ENCODE measurements at places on chromosomes 4 and X.

DNA sequence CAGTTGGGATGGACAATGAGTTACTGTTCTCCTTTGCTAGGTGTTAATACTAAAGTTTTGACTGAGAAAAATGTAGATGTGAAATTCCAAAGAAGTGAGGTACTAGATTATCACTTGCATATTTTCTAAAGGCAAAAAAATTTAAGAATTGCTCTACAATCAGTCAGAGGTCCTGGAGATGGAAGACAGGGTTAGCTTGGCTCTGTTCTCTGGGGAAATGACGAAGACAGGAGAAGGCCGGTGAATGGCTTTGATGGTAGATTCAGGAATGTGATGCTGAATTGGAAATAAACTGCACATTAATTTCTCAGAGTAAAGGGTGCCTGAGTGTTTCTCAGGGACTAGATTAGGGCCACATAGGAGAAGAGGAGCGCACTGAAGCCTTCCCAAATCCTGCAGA is 214.0 kb upstream of the LEF1 start:
- no peak for DNase-seq
- no peaks in the 10 kb centered on the region for H3K36me3 ChIP-seq
- no peak overlapping the region for H3K4me3 ChIP-seq
- no peaks in the 10 kb centered on the region for H3K27me3 ChIP-seq
- H3K27ac ChIP-seq = no peak overlapping the region

DNA sequence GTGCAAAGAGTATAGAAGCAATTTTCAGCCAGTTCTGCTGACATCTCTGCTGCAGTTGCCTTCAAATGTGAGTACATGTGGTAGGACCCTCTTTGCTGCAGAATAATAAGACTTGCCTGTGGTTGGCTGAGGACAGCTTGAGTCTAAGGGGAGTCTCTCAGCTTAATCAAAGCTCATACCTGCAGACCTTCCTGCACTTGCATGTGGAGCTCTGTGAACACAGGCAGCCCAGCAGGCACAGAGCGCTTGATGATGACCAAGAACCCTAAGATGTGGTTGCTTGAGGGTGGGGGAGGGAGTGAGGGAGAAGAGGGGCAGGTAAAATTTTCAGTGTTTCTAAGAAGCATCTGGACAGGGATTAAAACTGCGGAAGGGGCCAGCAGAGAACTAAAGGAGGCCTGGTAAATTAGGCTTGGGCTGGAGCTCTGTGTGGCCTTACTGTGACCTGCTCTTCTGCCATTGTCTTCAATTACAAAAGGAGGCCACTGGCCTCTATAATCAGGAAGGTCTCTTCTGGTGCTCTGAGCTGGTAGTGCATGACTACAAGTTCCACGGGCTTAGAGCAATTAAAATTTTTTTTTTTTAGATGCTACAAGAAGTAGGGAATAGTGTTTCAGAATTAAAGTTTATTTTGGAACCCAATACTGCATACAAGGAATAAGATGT is 59.9 kb upstream of the CHRNA9 start:
- H3K27ac ChIP-seq = no peak overlapping the region
- H3K4me1 ChIP-seq = peaks cover 20% of the 10 kb centered on the region
- no peaks in the 10 kb centered on the region for H3K27me3 ChIP-seq
- no peak for DNase-seq
- H3K36me3 ChIP-seq = no peaks in the 10 kb centered on the region

- H3K36me3 ChIP-seq = no peaks in the 10 kb centered on the region
- DNase-seq = no peak
- H3K4me3 ChIP-seq = no peak overlapping the region
- no peaks in the 10 kb centered on the region for H3K4me1 ChIP-seq
Observed at GRCh38 chr4:54498661-54499111, 159.1 kb upstream of the KIT start.

- no peaks in the 10 kb centered on the region for H3K4me1 ChIP-seq
- DNase-seq = peak; percentile 61
- peaks cover 11% of the 10 kb centered on the region for H3K36me3 ChIP-seq
Observed at GRCh38 chr4:1809754-1810502, 16.8 kb downstream of the FGFR3 start.

GRCh38 chr4:15688051-15688450 is 6.4 kb downstream of the FAM200B start:
- H3K27ac ChIP-seq = no peak overlapping the region
- peaks cover 31% of the 10 kb centered on the region for H3K36me3 ChIP-seq
- no peaks in the 10 kb centered on the region for H3K27me3 ChIP-seq
- H3K4me3 ChIP-seq = no peak overlapping the region

GRCh38 chr4:10608501-10609219 is 75.9 kb downstream of the CLNK start:
- no peak for DNase-seq
- H3K36me3 ChIP-seq = no peaks in the 10 kb centered on the region
- H3K27me3 ChIP-seq = no peaks in the 10 kb centered on the region
- no peaks in the 10 kb centered on the region for H3K4me1 ChIP-seq
- H3K27ac ChIP-seq = no peak overlapping the region

GRCh38 chrX:38986586-38986985 is 185.3 kb downstream of the MID1IP1 start:
- no peak overlapping the region for H3K27ac ChIP-seq
- H3K27me3 ChIP-seq = no peaks in the 10 kb centered on the region
- H3K4me3 ChIP-seq = no peak overlapping the region
- H3K36me3 ChIP-seq = no peaks in the 10 kb centered on the region

- H3K36me3 ChIP-seq = no peaks in the 10 kb centered on the region
- no peak for DNase-seq
- no peaks in the 10 kb centered on the region for H3K4me1 ChIP-seq
- no peak overlapping the region for H3K4me3 ChIP-seq
- H3K27me3 ChIP-seq = no peaks in the 10 kb centered on the region
- no peak overlapping the region for H3K27ac ChIP-seq
Observed at GRCh38 chr4:156191044-156191781, 237.5 kb upstream of the CTSO start.

GRCh38 chr4:5930876-5931275 is 38.0 kb upstream of the CRMP1 start:
- no peak for DNase-seq
- no peaks in the 10 kb centered on the region for H3K4me1 ChIP-seq
- no peak overlapping the region for H3K4me3 ChIP-seq
- no peak overlapping the region for H3K27ac ChIP-seq
- no peaks in the 10 kb centered on the region for H3K27me3 ChIP-seq

- DNase-seq = no peak
- no peaks in the 10 kb centered on the region for H3K4me1 ChIP-seq
- H3K36me3 ChIP-seq = no peaks in the 10 kb centered on the region
- no peaks in the 10 kb centered on the region for H3K27me3 ChIP-seq
Observed at GRCh38 chr4:76326515-76326914, 20.0 kb downstream of the STBD1 start.

DNA sequence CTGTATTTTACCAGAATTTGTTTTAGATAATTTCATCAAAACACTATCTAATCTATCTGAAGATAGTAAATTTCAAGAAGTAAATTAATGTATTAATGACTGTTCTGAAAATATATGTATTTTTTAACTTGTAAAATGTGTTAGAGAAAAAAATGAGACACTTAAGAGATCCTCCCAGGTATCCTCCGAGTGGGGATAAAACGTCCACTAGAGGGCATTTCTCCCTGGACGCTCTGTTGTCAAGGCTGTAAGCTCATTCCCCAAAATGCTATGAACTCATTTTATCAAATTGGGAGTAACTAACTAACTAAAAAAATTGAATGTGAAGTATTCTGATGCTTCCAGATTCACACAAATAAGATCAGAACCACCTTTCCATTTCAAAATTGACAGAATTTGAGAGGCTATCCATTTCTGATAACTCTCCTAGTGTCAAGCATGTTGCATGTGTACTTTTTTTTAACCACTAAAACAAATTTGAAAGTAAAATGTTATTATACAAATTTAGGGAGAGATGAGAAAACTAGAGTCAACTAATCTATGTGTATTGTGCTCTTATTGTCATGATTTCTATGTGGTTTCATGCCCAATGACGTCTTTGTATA is 337.3 kb upstream of the HS3ST1 start:
- no peak overlapping the region for H3K27ac ChIP-seq
- H3K4me1 ChIP-seq = no peaks in the 10 kb centered on the region
- no peaks in the 10 kb centered on the region for H3K27me3 ChIP-seq
- DNase-seq = no peak
- H3K36me3 ChIP-seq = no peaks in the 10 kb centered on the region

DNA sequence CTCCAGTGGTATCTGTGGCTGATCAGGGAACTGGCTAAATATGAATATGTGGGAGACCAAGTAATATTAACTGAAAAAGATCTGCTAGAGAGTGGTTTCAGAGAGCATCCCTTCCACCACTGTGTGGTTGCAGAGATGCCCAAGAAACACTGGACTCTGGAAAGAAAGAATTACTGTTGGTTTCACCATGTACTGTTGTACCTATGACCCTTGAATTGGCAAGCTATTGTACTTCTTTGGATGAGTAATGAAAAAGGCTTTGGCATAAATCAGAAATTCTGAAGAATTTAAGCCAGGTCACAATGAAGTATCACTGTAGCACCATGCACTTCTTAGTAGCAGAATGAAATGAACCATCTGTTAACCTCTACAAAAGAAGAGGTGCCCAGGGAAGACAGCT is 134.4 kb upstream of the INTU start:
- H3K4me1 ChIP-seq = no peaks in the 10 kb centered on the region
- H3K27me3 ChIP-seq = no peaks in the 10 kb centered on the region
- DNase-seq = no peak

DNA sequence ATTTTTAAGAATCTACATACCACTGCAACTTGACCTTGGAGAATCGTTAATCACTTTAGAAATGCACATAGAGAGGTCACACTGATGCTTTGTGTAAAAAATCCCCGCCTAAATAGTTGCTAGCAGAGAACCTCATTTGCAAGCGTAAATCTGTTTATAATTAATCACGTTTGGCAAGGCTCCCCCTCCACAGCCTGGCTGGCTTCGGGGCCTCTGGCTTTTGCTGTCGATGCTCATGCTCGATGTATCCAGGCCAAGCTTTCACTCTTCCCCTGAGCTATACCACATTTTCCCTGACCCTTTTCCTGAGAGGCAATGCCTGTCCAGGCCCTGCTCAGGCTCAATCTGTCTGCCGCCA is 23.4 kb downstream of the CYTL1 start:
- H3K4me3 ChIP-seq = no peak overlapping the region
- H3K27me3 ChIP-seq = peaks cover 7% of the 10 kb centered on the region
- no peaks in the 10 kb centered on the region for H3K4me1 ChIP-seq
- H3K36me3 ChIP-seq = no peaks in the 10 kb centered on the region

DNA sequence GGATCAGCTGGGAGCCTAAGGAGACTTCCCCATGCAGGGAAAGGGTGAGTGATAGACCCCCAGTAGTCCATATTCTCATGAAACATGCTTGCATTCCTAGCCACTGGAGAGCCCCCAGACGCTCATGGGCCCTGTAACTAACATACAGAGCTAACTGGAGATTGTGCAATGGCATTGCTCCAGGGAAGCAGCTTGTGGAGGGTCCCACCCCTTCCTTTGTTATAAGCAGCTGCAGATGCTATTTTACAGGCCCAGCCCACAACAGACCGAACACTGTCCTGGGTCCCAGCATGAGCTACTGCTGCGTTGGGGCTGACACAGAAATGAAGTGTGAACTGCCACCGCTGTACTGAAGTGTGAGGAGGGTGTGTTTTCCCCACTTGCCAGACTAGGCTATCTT is 1465.7 kb upstream of the DIAPH2 start:
- H3K27ac ChIP-seq = no peak overlapping the region
- no peaks in the 10 kb centered on the region for H3K27me3 ChIP-seq
- H3K4me1 ChIP-seq = no peaks in the 10 kb centered on the region
- H3K4me3 ChIP-seq = no peak overlapping the region
- H3K36me3 ChIP-seq = no peaks in the 10 kb centered on the region

DNA sequence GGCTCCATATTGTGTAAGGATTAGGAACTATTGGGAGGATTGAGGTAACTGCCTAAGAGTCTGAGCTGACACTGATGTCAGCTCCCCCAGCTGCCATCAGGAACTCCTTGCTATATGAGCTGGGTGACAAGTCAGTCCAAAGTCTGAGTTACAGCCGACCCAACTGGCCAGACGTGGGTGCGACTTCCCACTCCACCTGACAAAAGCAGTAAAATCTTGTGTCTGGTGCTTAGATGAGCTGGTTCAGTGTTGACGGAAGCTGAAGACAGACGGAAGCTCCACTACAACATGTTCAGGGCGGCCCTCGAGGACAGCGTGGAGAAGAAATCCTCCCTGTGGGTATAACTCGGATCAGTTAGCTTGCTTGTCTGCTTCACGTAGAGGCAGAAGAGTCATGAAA is 22.8 kb upstream of the NAT8L start:
- H3K4me1 ChIP-seq = peaks cover 8% of the 10 kb centered on the region
- no peak overlapping the region for H3K27ac ChIP-seq
- no peak for DNase-seq
- no peak overlapping the region for H3K4me3 ChIP-seq
- no peaks in the 10 kb centered on the region for H3K36me3 ChIP-seq

DNA sequence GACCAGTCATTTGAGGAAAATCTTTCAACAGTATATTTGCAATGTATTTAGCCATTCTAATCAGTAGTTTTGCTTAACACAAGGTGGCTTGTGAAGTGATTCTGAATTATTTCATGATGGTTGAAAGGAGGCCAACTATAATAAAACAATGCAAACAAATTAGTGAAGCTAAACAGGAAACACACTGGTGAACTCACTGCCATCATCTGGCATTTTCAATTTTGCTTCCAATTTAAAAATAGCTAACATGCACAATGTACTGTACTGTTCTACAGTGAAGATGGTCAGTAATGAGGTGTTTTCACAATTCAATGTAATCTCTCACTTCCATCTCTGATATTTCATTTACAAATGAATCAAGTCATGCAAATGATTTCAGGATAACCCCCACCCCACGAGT is 31.1 kb downstream of the PGRMC2 start:
- no peak overlapping the region for H3K4me3 ChIP-seq
- H3K4me1 ChIP-seq = no peaks in the 10 kb centered on the region
- no peaks in the 10 kb centered on the region for H3K36me3 ChIP-seq
- H3K27ac ChIP-seq = no peak overlapping the region
- no peak for DNase-seq
- no peaks in the 10 kb centered on the region for H3K27me3 ChIP-seq

- H3K27ac ChIP-seq = no peak overlapping the region
- no peak for DNase-seq
- H3K36me3 ChIP-seq = no peaks in the 10 kb centered on the region
- no peak overlapping the region for H3K4me3 ChIP-seq
- H3K4me1 ChIP-seq = no peaks in the 10 kb centered on the region
Observed at GRCh38 chr4:185793716-185794115, 18.3 kb downstream of the SORBS2 start.

DNA sequence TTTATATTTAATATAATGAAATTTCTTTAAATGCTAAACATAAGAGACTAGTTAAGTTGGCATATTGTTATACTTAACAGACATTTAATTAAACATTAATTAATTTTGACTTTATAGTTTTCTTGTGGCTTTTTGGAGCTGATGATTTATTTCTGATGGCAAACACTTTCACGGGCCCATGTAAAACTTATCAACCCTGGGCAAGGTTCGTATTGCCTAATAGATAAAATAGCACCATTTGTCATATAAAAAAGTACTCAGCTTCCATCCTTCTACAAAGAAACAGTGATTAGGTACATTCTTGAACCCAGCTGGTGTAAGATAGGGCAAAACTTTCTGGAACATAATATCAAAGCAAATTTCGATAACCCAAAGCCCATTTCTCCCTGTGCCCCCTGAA is 63.2 kb downstream of the PAK3 start:
- no peaks in the 10 kb centered on the region for H3K27me3 ChIP-seq
- H3K27ac ChIP-seq = no peak overlapping the region

GRCh38 chr4:40176602-40177001 is 20.2 kb upstream of the RHOH start:
- no peak for DNase-seq
- H3K27me3 ChIP-seq = no peaks in the 10 kb centered on the region
- H3K36me3 ChIP-seq = no peaks in the 10 kb centered on the region
- H3K27ac ChIP-seq = no peak overlapping the region
- H3K4me1 ChIP-seq = peaks cover 10% of the 10 kb centered on the region
